AG09319 (cell line): ENCODE measurements at places on chromosomes 7 and 10.

DNA sequence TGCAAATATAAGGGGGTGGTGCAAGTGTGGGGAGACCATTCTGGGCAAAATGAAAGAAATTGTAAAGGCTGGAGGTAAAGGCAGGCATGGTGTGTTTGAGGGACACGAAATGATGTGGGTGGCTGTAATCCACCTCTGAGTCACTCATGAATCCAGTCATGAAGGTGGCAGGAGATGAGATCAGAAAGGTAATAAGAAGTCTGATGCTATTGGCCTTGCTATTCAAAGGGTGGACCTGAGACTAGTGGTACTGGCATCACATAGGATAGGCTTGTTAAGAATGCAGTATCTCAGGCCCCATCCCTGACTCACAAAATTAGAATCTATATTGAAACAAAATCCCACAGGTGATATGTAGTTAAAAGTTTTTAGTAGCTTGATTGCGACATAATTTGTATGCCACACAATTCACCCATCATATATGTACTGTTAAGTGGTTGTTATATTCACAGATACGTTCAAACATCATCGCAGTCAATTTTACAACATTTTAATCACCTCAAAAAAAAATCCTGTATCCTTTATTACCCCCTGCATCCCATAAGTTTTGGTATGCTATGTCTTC lies 85.6 kb downstream of the ST8SIA6 start:
- DNase-seq: no peak

DNA sequence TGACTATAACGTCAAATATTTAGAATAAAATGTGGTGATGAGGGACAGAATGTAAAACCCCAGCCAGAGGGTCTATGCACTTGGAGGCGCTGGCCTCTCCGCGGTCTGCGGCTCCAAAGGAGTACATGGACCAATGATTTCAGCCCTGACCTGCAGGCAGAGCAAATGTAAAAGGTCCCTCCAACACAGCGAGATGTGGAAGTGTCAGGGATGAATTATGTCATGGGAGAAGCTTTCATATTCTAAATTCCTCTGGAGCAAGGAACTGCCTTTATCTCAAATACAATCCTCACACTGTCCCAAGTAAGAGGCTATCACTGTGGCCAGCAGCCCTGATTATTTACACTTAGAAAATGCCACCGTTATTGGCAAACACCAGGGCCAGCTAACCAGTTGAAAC lies 139.4 kb downstream of the GFRA1 start:
- no peak for DNase-seq

DNA sequence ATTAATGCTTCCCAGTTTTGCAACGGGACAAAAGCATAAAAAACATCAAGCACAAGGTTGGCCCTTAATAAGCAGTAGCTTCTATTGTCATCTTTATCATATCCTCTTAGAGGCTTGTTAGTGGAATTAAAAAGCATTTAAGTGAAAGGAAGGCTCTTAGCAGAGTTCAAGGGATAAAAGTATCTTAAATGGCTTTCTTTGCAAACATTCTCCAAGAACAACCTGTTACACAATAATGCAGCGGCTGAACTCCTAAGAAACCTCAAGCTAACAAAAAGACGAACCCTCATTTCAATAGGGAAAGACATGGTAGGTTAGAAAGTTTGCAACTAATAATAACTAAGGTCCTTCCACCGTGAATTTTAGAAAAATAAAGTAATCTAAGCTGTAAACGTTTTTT lies 82.1 kb downstream of the MPP7 start:
- no peak for DNase-seq

GRCh38 chr10:73773152-73773879 lies 8.5 kb upstream of the CHCHD1 start:
- DNase-seq: no peak

DNA sequence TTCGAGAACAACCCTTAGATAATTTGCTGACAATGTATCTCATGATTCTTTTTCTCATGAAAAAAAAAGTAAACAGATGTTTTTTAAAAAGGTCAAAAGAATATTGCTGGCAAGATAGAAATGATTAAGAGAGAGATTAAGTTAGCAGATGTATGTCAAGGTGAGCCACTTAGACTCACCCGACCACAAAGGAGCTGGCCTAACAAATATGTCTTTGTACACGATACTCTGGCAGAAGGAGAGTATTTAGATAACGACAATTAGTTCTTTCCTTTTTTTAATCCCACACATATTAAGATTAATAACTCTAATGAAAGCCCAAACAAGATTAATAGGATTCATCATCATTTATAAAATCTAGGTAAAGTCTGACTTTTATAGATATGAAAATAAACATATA lies 156.7 kb downstream of the RAPGEF5 start:
- DNase-seq: no peak

DNA sequence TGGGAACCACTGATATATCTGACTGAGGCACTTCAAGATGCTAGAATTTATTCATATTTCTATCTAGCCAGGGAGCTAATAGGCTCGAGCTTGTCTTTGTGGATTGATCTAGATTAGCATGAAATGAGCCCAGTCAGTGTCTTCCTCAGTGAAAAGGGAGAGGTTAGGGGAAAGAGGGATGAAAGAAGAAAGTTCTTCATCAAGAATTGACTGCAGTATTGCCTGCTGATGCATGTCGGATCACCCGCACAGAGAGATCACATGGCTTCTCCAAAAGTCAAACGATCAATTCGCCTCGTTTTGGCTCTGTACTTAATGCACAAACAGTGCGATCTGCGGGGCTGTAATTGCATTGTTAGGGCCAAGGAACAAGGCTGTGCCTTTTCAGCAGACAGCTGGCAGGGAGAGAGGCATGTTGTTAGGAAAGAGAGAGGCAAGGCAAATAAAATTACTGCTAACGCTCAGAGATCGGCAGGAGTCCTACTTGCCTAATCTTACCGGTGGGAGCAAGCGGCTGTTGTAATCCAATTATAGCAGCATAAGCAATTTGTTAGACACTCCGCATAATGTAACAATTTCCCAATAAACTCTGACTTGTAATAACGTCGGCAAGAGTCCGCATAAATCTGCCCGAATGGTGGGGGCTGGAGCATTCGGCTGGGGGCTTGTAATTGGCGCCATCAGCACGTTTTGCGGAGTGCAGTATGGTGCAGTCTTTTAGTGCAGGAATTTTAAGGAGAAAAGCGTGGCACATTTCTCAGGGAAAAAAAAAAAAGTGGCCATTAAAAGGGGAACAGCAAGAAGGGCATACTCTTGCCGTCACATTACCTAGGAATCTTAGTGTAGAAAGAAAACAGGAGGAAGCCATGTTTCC lies 102.1 kb downstream of the POLL start:
- DNase-seq: no peak
